ENCODE measurements at places on chromosomes 7 and 10.

DNA sequence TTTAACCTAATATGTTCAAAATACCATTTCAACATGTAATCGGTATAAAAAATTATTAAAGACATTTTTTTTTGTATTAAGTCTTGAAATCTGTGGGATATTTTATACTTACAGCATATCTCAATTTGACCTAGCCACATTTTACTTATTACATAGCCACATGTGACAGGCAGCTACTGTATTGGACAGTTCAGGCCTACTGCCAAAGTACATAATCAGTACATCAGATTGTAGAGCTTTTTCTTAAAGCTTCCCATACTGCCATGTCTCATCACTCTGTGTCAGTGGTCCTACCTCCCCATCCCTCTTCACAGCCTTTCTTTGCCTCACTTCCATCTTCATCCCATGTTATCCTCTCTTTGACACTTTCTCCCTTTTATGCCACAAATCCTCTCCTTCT lies 43.0 kb downstream of the LOXL4 start:
- no peak for DNase-seq

- DNase-seq, result no peak
These were observed 130.9 kb downstream of the RSU1 start for GRCh38 chr10:16686054-16686902.

GRCh38 chr10:107542016-107542415 lies 377.5 kb upstream of the SORCS1 start:
- DNase-seq, result no peak

- no peak for DNase-seq
These were observed 5.0 kb downstream of the LBX1 start for GRCh38 chr10:101224060-101224909.

- no peak for DNase-seq
These were observed 612 bp downstream of the SNX8 start for GRCh38 chr7:2313450-2314208.

DNA sequence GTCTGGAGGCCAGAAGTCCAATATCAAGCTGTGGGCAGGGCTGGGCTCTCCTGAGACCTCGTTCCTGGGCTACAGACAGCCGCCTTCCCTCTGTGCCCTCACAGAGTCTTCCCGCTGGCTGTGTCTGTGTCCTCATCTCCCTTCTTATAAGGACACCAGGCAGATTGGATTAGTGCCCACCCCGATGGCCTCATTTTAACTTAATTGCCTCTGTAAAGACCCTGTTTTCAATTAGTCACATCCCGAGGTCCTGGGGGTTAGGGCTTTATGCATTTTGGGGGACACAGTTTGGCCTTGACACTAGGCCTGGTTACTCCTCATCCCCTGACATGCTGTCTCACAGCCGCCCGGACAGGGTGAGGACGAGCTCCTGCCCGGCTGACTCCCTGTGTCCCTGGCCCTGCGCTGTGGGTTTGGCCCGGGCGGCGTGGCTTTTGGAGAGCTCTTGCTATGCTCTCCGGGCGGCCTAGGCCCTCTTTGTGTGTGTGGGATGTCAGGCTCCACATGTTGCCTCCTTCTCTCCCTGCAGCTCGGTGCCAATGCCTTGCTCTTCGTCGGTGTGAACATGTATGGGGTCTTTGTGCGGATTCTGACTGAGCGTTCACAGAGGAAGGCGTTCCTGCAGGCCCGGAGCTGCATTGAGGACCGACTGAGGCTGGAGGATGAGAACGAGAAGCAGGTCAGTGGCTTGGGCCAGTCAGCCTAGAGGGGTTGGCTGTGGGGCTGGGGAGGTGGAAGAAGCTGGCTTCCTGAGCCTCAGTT lies 18.2 kb downstream of the ADCY1 start:
- DNase-seq, result no peak

DNA sequence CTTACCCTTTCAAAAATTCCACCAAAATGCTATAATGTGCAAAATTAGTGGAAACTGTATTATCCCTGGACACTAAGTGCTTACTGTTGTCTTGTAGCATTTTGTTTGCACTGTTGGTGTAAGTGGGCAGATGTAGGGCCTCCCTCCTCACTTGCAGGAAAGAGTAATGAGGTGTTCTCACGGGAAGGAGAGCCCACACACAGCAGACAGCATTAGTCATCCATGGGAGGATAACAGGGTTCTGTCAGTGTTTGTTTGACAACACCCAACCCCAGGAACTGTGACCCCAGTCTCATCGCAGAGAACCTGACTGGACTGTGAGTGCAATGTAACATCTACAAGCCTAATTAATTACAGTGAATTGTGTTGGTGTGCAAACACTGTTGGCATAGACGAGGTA lies 58.7 kb upstream of the VSTM2A start:
- no peak for DNase-seq

GRCh38 chr10:59536167-59537014 lies 173.3 kb downstream of the SLC16A9 start:
- peak; percentile 83 for DNase-seq

DNA sequence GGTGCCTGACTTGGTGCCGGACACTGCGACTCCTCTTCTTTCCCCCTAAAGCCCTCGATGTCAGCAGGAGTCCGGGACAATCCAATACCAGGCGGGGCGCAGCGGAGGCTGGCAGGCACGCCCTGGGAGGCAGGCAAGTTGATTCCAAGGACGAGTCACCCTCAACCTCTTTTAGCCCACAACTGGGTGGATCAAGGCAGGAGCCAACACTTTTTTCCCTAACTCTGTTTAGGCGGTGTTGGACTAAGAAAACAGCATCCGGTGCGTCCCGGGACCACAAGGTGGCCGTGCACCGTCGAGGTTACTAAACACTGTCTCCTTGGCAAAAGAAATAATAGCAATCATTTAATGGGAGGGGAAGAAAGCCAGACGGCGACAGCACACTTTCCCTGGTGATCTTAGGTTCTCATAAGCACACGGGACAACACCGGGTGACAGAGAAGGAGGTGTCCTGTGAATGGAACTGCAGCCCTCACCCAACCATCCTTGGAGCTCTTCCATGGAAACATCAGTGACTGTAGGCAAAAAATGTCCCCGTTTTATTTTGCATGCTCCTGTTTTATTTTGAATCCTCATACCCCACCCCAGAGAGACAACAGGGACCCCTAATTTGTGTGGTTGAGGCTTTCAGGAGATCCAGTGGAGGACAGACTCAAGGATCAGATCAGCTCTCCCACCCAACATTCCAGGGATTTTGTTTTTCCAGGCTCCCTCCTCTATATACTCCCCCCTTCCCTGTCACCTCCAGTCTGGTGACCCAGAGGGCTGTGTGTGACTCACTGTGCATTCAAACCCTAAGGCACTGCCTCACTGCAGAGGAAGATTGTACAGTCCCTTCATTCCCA lies 1.3 kb upstream of the CALCR start:
- DNase-seq, result no peak

GRCh38 chr10:32180390-32181280 lies 124.4 kb upstream of the KIF5B start:
- no peak for DNase-seq

DNA sequence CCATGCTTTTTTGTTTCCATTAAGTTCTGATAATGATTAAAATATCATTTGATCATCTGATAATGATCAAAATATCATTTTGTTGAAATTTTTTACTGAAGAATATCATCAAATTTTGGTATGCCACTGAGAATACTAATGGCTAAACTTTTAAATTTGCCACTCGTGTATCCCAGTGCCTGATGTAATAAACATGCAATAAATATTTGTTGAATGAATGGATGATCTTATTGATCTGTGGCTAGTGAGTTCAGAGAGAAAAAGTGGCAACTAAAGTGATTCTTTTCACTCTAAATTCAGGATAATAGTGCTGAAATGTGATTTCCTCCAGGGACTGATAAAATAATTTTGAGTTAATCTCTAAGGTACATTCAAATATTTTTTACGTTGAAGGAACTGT lies 159.3 kb upstream of the WNT16 start:
- no peak for DNase-seq

- no peak for DNase-seq
These were observed 80.4 kb downstream of the UBE3C start for GRCh38 chr7:157219154-157219553.

- no peak for DNase-seq
These were observed 144.2 kb upstream of the VSTM2A start for GRCh38 chr7:54397836-54398612.

GRCh38 chr7:150829426-150829825 lies 22.9 kb upstream of the AOC1 start:
- no peak for DNase-seq

DNA sequence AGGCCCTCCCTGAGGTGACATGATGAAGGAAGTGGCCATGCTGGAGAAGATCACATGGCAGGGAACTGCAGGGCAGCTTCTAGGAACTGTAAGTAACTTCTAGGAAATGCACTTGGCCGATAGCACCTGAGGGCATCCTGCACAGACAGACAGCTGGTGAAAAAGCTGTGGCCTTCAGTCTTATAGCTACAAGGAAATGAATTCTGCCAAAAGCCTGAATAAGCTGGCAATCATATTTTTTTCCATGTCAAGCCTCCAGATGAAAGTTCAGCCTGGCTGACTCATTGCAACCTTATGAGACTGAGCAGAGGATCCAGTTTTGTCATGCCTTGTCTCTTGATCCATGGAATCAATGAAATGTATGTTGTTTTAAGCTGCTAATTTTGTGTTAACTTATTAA lies 91.1 kb upstream of the CACNA2D1 start:
- DNase-seq, result no peak

DNA sequence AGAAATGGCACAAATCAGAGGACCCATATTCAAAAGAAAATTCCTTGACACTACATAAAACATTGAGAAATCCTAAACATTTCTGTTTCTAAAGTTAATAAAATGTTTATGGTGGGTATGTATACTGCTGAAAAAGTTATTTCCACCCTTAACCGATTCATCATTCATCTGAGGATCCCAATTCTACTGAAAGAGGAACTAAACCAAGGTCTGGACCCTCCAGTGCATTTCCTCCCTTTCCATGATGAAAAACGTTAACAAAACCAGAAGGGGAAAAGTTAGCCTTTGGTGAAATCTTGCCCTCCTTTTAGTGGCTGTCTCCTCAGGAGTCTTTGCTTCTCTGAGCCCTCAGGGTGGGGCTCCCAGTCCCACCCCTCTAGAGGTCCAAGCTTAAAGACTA lies 144.5 kb upstream of the ASAH2 start:
- no peak for DNase-seq

GRCh38 chr10:59346321-59346720 lies 16.0 kb downstream of the FAM13C start:
- DNase-seq, result no peak

- no peak for DNase-seq
These were observed 59.0 kb downstream of the IKZF1 start for GRCh38 chr7:50363327-50364060.

DNA sequence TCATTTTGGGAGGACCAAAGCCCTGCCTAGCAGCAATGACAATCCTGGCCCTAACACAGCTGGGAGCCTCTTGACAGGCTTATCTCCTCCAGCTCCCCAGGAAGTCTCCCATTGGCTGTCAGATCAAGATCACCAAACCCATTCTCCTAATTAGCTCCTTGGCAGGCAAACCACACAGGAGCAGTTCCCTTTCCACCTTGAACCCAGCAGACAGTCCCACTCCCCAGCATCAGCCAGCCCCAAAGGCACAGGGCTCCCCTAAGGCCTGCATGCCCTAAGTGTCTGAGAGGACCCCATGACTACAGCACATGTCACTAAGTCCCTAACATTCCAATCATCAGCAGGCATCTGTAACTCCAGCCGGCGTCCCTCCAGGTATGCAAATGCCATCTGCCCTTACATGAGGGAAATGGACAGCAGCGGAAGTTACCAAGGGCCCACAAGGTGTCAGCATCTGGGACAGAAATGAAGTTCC lies 348.5 kb downstream of the KCNMA1 start:
- DNase-seq, result no peak

DNA sequence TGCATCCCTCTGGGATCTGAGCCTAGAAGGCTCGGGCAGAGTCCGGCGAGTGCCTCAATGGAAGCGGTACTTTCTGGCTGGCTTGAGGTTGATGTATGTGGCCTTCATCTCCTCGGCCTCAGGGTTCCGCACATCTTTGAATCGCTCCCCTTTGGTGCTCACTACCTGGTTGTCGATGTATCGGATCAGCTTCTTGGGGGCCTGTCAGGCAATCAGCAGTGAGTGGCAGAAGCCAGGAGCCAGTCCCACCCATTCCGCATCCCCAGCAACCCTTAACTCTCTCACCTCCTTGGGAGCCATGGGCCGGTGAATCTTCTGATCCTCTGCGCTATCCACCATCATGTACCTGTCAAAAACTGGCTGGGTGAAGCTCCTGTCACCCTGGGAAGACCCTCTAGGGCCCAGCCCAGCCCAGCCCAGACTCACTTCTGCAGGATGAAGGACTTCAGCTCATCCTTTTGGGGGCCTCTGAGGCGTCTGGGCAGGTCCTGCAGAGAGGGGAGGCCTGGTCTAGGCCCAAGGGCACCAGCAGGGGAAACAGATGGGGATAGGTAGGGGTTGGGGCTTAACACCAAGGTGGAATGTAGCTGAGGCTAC lies 2.8 kb downstream of the FBXL15 start:
- DNase-seq, result no peak

DNA sequence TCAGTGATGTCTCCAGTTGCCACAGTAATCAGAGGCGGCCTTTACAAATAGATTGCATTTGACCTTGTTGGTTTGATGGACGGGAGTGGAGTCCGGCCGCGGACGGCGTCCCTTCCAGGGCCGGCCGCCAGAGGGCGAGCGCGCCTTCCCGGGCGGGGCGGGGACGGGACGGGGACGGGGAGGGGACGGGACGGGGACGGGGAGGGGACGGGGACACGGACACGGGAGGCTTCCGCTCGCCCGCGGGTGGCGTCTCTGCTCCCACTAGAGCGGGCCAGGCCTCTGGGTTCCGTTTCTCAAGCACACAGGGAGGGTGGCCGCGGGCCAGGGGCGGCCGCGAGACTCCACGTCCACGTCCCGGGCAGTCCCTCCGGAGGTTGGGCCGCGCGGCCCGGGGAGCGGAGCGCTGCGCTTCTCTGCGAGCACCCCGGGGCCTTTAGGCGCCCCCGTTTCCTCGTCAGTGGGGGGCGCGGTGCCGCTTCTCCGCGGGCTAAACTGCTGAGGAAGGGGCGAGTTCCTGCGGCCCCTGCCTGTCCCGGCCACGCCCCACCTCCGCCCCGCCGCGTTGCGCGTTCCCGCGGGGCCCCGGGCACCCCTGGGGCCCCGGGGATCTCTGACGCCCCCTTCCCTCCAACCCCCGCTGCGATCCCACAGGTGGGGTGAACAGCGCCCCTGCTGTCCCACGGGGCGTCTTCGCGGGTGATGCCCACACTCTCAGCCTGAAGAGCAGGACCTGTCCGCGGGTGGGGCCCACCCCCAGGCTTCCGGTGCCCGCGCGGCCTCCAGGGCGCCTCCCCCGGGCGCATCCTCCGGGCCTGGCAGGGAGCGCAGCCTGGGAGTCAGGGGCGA lies 84.2 kb upstream of the MKI67 start:
- DNase-seq, result peak; percentile 47

Data from renal cortex interstitium (tissue), 15 donors.